H4 (cell line): ENCODE measurements at places on chromosomes 12 and 14.

DNA sequence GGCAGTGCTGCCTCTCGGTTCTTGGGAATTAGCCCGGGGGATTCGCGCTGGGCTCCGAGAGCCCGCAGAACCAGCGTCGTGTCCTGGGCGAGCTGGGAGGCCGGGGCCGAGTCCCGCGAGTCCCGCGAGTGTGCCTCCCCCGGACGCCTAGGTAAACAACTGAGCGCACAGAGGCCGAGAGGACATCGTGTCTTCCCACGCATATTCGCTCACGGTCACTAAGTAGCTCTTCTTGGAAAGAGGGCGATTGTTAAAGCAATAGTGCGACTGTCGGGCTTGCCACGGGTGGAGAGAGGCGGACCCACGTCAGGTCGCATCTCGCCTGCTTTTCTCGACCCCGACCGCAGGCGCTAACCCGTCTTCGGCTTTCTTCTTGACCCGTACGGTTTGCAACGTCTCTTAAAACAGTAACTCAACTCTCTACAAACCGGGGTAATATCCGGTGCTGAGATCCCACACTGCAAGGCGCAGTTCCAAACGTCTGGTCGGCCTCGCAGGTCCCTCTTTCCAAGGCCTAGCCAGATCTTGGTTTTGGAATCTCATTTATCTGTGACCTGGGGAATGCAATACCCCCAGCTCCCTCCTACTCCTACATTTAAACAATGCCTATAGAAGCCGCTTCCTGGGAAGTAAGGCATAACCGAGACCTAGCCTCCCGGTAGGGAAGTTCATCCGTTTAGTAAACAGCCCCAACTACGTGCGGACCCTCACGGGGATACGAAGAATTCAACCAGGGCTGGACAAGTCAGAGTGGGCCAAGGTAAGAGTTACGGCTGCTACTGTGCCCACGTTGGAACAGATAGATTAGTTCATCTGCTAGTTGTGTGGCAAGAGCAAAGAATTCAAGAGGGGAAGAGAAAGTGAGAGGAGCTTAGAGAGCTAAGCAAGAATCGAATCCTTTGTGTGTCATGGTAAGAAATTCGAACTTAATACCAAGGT is 736 bp upstream of the PHLDA1 start:
- peak; percentile 48 for DNase-seq

DNA sequence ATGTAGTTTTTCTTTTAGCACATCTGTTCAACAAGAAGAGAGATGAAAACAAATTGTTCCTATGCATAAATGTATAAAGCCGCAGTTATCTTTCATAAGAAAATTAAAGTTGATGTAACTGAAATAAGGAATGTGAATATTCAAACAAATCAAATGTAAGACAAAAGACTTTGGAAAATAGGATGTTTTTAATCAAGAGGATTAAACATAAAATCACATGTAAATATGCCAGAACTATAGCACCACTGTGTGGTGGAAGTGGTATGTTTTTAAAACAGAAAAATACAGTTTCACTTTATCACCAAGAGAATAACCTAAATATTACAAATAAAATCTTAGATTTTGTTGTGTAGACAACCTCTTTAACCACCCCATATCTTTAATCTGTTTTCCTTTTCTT is 40.4 kb downstream of the CAPS2 start:
- DNase-seq, result peak; percentile 5

GRCh38 chr14:104887623-104888488 is 22.8 kb downstream of the CEP170B start:
- no peak for DNase-seq

GRCh38 chr12:12721176-12721751 is 4.1 kb downstream of the CDKN1B start:
- DNase-seq, result no peak

DNA sequence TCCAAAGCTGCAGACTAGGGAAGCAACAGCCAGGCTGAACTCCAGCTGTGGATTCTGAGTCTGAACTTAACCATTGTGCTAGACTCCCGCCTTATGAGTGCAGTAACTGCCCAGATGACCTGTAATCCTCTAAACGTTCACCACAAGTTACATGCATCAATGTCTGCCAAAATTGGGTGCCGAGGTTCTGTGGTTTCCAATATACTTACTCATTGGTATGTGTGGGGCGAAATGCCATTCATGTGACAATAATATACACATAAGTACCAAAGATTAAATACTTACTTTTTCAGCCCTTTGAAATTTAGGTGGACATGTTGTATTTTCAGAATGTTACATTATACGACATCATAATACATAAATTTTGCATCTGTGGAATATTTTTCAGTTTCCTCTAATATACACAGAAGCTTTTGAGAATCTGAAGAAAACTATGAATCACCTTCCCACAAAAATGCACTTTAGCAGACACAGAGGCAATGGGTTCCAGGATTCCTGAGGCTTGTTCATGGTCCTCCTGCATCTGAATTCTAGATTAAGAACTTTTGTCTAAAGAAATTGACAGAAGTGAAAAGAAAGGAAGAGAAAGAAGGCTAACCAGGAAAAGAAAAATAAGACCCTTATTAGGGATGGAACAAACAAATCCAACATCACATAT is 31.7 kb downstream of the GRIP1 start:
- DNase-seq, result peak; percentile 96

DNA sequence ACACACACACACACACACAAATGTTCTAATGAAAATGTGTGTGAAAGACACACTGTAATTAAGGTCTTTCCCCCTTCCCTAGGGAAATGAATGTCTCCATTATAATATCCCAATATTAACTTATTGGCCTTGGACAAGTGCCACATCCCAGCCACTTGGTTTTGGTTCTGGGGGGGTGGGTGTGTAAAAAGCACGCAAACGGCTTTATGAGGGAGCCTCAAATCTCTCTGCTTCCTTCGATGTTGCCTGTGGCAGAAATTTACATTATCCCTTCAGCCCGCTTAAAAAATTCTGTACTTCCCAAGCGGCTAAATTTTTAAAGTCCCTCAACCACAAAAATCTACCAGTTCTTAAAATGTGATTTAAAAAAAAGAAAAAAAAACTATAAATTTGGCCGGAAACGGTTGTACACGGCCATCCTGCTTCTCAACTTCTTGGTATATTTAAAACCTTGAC is 432 bp downstream of the C14orf93 start:
- DNase-seq, result no peak
